Endothelial cell (in vitro differentiated cells): ENCODE measurements at places on chromosomes 1 and 21.

DNA sequence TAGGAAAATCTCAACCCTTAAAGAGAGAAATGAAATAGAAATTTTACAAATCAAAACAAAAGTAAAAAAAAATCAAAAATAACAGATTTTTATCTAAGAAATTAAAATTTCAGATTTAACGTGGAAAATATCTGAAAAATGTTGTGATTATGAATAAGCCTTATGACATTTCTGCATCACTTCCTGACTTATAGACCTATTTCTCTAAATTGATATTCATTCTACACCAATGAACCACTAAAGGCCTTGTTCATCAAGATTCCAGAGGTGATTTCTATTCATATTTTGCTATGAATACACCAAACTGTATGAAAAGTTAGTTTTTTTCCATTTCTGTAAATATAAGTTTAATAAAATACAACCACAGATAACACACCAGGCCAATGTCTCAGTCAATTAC is 261.5 kb downstream of the SMYD3 start:
- no peak for DNase-seq

DNA sequence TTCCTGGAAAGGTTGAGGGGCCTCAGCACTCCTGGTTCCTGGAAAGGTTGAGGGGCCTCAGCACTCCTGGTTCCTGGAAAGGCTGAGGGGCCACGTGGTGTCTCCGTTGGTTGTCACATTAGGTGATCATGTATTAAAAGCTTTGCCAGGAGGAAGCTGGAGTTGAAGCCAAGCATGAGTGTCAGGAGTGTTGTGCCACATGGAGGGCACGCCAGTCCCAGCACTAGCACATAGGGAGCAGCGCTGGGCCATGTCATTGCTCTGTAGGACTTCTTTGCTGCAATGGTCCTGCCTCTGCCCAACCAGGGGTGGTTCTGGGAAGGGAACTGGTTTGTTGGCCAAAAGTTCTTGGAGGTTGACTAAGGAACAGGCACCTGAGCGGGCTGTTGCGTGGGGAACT is 13.3 kb downstream of the ATP5PO start:
- DNase-seq, result no peak

DNA sequence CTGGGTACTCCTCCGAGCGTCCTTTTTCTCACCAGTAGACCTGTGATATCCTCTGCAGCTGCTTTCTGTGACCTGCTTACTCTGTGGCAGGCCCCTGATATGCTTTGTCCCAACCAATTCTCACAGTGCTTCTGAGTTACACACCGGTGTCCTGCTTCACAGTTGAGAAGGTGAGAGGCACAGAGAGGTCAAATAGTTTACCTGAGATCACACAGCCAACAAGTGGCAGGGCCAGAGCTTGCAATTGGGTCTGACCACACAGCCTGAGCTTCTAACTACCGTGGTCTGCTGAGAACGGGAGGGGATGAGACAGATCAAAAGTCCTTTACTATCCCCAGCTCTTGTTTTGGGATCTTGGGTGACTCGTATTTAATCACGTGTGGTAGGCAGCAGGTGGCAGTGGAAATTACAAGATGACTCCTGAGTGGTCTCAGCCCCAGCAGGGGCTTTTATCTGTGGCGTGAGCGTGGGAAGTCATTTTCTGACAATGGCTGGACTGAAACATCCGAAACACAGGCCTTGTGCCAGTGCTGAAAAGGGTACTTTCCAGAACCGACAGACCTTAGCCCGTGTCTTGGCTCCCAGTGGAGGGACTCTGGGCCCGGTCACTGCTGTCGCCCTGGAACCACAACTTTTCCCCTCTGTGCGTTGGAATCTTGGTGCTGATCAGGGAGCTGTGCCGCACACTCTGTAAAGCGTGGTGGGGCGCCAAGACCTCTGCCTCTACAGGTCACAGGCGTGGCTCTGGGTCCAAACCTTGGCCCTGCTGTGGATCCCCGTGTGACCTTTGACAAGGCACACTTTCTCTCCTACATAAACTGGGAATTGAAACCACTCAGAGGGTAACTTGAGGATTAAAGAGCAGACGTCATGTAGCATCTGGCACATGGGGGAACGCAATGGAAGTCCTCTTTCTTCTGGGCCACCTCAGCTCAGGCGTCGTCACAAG is 11.9 kb downstream of the THEMIS2 start:
- DNase-seq, result no peak

- DNase-seq, result no peak
Measured at GRCh38 chr1:17829579-17829978, 74.4 kb downstream of the ACTL8 start.

GRCh38 chr1:160818207-160818937 is 22.4 kb downstream of the LY9 start:
- no peak for DNase-seq

DNA sequence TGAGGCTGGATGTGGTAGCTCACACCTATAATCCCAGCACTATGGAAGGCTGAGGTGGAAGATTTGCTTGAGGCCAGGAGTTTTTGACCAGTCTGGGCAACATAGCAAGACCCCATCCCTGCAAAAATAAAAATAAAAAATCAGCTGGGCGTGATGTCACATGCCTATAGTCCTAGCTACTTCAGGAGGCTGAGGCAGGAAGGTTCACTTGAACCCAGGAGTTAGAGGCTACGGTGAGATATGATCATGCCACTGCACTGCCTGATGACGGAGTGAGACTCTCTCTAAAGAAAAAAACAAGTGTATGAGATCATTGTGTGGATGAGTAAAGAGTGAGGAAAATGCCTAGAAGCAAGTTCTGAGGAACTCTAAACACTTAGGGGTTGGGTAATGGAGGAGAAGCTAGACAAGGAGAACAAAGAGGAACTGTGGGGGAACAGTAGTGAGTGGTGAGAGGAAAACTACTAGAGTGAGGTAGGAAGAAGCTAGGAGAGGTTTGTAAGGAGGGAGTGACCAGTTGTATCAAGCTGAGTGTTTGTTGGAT is 17.0 kb downstream of the CLIC4 start:
- no peak for DNase-seq

DNA sequence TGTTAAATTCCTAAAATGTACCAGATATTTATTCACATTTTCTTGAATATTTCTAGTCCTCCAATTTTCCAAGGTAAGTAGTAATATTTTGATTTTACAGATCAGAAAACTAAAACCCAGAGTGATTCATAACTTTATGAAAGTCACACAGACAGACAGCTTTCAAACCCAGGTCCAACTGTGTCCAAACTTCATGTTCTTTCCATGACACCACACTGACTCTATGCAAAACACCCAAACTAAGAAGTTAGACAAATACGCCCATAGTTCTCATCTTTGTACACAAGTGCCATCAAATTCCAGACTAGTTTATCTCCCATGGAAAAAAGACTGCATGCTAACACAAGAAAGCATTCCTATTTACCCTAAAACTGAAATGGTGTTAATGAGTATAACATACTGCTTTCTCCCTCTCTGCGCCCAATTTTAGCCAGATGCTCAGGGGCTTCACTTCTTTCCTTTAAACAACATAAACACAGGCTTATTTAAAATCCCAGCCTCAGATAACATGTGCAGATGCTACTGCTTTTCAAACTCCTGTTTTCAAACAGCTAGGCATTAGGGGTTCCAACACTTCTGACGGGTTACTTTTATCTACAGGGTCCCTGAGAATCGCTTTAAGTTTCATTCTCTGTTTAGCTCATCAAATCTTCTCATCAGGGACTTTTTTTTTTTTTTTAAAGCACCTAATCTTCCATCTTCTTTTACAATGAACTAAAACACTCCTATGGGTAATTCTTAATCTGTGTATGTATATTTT is 44.6 kb downstream of the WASF2 start:
- DNase-seq, result no peak

DNA sequence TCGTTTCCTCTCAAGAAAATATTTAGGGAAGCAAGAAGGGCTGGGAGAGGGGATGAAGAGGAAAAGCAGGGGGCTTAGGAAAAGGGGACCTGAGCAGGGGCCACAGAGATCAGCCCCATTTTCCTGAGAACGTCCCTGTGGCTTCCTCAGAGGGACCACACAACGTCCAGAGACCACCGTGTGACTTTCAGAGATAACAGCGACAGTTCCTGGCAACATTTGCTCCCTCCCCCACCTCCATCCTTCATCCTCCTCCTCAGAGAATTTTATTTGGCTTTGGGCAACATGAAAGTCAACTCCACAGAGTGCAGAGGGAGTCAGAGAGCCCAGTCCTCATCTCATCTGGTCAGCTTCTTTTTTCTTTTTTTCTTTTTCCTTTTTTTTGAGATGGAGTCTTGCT is 50.9 kb downstream of the RUNX1 start:
- DNase-seq, result no peak

GRCh38 chr1:24070821-24071393 is 41.0 kb downstream of the MYOM3 start:
- DNase-seq, result peak; percentile 85

DNA sequence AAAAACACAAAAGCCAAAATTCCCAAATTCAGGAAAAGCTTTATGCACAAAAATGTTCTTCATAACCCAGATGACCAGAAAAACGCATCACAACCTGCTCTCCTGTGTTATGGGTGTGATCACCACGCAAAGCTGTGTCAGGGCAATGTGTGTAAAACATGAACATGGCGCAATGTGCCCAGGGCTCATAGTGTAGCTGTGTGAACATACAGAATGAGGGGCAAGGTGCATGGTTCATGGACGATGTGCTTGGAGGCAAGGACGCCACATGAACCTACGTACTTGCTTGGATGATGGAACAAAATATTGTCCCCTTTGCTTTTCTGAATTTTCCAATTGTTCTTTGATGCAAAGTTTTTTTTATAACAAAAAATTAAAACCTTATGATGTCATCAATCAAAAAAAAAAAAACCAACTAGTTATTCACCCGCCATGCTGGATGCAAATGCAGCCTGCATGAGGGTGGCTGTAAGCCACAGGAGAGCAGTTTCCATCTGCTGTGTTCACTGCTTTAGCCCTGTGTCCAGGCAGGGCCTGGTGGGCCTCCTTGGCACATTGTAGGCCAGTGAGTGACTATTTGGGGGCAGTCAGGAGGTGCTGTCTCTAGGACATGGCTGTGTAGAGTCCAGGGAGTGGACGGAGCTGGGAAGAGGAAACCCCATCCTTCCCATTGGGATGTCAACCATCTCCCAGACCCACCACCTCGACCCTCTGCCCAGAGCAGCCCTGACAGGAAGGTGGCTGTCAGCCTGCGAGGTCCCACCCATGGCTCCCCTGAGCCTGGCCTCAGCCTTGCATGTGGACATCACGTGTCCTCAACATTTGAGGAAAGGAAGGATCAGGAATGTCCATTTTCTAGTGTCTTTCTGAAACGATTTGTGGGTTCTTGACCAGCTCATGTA is 13.6 kb downstream of the KRTAP10-1 start:
- DNase-seq, result no peak

DNA sequence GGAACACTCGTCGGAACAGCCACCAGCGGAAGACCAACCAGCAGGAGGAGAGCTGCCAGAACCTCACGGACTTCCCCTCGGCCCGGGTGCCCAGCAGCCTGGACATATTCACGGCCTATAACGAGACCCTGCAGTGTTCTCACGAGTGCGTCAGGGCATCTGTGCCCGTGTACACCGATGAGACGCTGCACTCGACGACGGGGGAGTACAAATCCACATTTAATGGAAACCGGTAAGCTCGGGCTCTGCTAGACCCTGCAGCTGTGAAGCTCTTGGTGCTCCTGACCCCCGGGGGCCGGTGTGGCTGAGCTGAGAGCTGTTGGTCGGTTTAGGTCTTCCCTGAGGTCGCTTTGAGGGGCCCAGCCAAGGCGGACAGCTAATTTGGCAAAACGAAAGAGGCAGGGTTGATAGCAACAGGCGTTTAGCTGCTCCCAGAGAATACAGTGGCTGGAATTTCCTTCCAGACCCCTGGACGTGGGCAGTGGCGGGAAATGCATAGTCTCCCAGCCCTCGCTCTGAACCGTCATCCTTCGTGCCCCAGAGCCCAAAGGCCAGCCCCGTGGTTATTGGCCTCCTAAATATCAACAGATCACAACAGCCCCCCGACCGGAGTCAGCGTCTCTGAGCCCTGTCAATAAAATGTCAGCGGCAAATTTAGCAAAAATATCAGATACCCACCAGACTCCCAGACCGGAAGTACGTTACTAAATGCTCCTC is 118.0 kb downstream of the AJAP1 start:
- no peak for DNase-seq

DNA sequence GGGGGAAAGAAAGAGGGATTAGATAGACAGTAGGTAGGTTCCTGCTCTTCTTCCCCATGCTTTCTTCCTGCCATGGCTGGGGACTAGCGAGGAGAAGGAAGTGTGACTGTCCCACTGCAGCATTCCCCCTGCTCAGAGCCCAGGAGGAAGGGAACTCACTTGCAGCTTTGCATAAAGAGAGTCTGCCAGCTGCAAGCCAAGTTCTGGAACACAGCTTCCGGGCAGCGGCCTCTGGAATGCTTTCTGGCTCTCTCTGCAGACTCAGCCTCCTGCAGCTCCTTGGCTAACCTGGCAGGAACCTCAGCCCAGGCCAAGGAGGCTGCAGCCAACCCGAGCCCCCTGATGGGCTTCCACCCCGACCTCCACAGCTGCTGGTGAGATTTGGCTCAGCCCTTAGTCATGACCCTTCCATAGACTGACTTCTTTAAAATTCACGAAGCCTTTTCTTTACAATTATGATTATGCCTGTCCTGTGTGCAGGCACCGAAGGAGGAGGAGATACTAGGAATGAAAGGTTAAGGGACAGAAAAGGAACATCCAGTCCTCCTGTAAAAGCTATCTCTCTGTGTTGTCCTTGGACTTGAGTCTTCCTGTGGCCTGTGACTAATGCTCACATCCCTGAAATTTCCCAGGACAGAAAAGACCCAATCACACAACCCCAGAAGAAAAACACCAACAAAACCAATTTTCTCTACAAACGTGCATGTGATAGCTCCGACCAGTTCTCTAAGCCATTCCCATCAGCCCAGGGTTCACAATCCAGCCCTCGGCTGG is 108.2 kb upstream of the OLIG2 start:
- no peak for DNase-seq

GRCh38 chr1:198498103-198498385 is 42.4 kb downstream of the ATP6V1G3 start:
- DNase-seq, result no peak

DNA sequence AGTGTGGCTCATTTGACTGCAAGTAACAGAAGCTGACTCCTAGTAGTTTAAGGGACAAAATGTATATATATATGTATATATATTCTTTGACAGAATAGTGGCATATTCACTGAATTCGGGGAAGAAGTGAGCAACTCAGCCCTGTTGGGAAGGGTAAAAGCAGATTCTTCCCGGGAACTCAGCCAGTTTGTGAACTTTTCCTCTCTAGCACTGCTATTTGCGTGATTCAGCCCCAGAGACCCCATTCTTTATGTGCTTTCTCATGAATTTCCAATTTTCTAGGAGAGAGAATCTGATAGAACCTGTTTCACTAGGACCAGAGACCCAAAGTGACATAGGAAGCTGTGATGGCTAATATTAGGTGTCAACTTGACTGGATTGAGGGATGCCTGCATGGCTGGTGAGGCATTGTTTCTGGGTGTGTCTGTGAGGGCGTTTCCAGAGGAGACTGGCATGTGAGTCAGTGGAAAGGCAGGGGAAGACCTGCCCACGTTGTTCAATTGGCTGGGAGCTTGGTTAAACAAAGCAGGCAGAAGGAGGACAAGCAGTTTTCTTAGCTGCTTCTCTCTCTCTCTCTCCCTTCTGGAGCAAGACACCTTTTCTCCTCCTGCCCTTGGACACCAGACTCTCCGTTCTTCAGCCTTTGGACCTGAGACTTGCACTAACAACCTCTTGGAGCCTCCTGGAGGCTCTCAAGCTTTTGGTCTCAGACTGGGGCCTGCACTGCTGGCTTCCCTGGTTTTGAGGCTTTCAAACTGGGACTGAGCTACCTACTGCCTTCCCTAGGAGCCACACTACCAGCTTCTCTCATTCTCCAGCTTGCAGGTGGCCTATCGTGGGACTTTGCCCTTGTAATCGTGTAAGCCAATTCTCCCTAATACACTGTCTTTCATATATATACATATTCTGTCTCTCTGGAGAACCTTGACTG is 93.4 kb upstream of the KCNK1 start:
- no peak for DNase-seq

GRCh38 chr1:48341221-48341620 is 118.7 kb downstream of the SLC5A9 start:
- no peak for DNase-seq
